Tibial nerve (tissue), 4 donors: ENCODE measurements at places on chromosomes 16 and 17. TPM values are rescaled to one million over a fixed set of nuclear protein-coding genes. Genes with fewer than 3 reads are reported as not detected.

DNA sequence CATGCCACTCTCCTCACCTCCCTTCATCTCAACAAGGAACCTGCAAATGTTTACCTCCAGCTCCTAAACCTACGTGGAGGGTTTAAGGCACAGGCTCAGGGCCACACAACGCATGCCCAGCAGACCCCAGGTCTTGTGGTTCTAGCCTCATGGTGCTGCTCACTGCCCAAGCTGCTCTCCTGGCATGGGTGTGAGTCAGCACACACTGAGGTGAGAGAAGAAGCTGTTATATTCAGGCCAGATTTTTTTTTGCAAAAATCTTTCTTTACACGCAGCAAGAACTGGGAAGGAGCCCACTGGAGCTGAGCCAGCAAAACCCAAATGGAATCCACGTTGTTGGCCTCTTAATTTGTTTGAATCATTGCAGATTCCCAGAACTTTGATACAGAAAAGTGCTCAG, 5.5 kb upstream of the C16orf96 start:
- no peak for DNase-seq

DNA sequence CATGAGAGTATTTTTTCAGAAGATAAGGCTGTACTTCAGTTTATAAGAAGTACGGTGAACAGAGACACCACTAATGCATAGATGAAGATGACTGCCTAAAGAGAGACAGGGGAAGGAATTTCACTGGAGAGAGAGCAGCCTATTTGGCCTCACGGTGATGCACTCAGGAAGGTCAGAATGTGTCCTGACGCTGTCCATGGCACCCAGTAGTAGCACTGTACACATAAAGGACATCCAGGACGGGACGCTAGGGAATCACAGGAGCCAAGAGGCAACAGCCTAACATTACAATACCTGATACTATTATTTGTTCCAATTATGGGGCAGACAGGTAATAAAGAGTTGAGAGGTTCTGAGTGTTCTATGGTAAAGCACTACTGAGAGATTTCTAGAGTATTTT, 24.9 kb upstream of the LRRC37A start:
- no peak for DNase-seq

- no peak for DNase-seq
Measured at GRCh38 chr17:19308398-19308797, 54.1 kb downstream of the B9D1 start.

DNA sequence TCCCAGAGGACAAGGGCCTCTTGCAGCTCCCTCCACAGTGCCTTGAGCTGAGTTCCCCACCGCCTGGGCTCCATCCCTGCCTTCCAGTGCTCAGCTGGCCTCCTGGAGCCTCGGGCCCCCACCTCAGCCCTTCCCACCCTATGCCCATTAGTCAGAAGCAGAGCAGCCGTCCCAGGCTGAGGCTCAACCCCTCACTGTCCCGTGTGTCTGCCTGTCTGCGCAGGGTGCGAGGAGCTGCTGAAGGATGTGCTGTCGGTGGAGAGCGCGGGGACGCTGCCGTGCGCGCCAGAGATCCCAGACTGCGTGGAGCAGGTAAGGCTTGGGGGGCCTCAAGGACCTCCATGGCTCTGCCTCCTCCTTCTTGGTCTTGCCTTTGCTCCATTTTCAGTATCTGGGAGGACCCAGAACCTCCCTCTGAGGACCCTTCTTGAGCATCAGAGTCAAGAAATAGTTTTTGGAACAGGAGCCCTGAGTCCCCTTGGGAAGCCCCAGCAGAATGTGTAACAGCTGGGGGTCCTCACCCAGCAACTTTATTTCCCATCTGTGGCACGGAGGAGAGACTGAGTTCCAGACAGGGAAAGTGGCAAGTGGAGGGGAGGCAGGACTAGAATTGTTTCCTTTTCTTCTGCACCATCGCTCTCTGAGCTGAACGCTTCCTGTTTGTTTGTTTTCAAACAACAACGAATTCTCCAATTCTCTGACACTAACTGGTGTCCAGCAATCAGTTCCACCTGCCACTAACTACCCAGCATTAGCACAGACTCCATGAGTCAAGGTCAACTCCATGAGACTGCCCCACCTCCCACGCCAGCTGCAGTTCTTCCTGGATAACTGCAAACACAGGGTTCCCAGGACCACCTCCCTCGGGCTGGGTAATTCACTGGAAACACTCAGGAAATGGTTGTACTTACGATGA, 42.6 kb downstream of the RAB11FIP4 start:
- no peak for DNase-seq

DNA sequence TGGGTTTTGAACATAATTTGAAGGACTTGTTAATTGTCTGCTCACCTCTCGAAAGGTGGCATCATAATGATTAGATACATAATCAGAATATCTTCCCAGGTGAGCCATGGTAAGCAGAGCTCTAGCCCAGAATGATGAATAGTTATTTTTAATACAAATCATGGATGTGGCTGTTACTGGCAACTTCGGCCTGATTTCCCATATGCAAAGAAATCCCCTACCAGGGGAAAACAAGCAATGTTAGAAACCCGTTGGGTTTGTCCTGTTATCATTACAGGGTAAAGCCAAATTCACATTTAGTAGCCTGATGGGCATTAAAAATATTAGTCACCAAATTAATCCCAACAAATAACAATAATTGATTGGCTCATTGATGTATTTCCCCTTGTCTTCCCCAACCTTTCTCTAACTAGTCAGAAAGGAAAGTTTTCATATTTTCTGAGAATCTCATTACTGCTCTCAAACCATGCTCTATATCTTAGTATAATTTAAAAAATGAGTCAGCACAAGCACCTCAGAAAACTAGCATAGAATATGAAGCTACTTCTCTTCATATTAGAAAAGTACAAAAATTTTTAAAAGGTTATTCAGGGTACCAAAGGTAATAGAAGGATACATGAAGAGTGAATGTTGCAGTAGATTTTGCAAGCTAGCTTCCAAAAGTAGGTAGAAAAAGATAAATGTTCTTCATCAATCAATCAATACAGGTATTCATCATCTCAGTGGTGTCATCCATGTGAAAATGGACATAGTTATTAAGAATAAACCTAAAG, 5.0 kb downstream of the STAT5B start:
- no peak for DNase-seq

MRM1 gene
- 14.2 TPM for total RNA-seq
